Gastroesophageal sphincter (tissue), 4 donors: ENCODE measurements at places on chromosomes 12 and 14. TPM values are rescaled to one million over a fixed set of nuclear protein-coding genes. Genes with fewer than 3 reads are reported as not detected.

COCH gene
- 2.3 TPM for total RNA-seq

SMIM41 gene
- total RNA-seq: 4.2 TPM

PRB2 gene
- not detected for total RNA-seq

SLCO1C1 gene
- total RNA-seq: 0.72 TPM

MMP19 gene
- total RNA-seq: 9.1 TPM

TMTC1 gene
- total RNA-seq: 106 TPM

P2RX7 gene
- total RNA-seq: 3.1 TPM

KCNK13 gene
- 0.10 TPM for total RNA-seq
